ENCODE measurements at places on chromosomes 1 and 21.

DNA sequence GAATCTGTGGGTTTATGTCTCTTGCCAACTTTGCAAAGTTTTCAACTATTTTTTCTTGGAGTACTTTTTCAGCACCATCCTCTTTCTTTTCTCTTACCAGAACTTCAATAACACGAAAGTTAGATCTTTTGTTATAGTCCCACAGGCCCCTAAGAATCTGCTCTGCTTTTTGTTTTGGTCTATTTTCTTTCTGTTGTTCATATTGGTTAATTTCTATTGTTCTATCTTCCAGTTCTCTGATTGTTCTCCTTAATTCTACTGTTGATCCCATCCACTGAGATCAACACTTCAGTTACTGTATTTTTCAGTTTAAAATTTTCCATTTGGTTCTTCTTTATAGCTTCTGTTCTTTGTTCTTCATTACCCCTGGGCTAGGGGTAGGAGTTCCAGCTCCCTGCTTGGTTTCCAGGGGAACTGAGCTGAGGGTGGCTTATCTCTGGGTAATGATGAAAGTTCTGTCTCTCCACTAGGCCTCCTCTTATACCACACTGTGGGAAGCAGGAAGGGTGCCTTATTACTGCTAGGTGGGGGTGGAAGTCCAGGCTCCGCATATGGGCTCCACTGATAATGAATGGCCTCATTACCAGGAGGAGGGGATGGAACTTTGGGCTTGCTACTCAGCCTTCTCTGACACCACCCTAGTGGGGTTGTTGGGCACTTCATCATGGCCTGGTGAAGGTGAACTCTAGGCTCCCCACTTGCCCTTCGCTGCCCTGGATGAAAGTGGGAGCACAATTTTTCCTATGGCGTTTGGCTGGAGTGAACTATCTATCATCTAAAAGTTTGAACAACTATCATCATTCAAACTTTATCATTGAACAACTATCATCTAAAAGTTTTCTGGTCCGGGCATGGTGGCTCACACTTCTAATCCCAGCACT, 39.3 kb downstream of the NAV1 start:
- DNase-seq, result no peak

GRCh38 chr1:165397944-165398343, 41.4 kb upstream of the LMX1A start:
- DNase-seq, result no peak

GRCh38 chr1:97996880-97997279, 76.0 kb upstream of the DPYD start:
- no peak for DNase-seq

DNA sequence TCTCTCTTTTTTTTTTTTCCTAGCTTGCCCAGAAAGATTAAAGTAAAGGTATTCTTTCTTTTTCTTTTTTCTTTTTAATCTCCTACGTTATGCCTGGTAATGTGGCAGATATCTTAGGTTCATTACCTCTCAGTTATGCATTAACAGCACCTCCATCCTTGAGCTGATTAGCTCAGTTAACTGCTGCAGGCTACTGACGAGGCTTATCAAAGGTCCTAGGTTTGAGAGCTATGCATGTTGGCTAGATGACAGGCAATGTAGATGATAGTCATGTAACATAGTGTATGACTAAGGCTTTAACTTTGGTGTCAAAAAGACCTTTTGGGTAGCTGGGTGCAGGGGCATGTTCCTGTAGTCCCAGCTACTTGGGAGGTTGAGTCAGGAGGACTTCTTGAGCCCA, 53.7 kb upstream of the CACYBP start:
- DNase-seq, result no peak

- DNase-seq, result no peak
Observed at GRCh38 chr1:119204197-119204960, 63.9 kb upstream of the WARS2 start.

DNA sequence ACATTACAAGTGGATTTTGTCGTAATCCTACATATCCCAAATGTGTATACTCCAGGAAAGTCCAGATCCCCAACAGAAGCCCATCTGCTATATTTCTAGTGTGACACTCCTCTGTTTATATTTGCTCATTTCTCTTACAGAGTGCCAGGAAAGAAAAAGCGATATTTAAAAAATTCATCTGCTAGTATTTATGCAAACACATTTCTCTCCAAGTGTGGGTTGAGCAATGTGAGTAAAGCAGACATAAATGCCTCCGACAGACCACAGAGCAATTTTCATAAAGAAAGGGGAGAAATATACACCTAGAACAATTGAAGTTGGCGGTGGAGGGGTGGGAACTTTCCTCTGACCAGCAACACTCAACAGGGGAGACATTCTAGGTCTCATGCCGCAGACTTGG, 22.2 kb upstream of the RAP1A start:
- no peak for DNase-seq

DNA sequence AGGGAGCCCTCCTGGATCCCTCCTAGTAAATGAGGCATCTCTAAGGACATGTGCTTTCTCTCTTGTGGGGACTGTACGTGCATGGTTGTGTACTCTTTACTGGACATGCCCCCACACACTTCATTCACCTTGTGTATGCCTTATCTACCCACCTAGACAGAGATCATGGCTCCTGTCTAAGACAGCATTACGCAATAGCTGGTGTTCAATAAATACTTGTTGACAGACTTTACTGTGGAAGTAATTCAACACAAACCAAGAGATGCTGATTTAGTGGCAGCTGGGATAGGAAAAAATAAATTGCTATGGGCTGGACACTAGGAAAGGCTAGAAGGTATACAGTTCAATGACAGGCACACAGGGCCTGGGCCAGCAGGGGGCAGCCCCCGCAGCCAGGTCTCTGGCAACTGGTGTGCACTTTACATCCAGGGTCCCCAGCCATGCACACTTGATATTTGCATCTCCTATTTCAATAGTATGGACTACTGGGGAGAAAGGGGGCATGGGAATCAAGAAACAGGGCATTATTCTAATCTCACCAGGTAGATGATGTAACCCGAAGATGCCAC, 24.2 kb downstream of the TRABD2B start:
- no peak for DNase-seq

- DNase-seq, result no peak
Observed at GRCh38 chr21:25925064-25925800, 190.5 kb downstream of the GABPA start.

- DNase-seq, result no peak
Observed at GRCh38 chr1:29967261-29967660, 730.9 kb downstream of the PTPRU start.

DNA sequence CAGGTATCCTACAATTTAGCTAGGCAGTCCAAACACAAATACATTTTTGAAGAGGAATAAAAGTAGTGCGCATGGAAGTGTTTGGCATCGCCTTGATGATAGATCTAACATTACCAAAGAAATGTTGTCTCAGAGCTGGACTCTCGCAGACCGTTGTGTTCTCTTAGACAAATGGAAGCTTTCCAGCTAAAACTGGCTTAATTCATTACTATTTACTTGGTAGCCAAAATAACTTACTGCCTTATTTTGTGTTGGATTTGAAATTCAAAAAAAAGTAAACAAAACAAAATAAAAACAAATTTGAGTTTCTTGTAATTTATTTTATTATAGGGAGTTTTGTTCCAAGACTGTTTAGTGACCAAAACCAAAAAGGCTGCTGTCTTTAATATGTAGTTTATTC, 51.6 kb downstream of the PDE4B start:
- no peak for DNase-seq

GRCh38 chr1:90834886-90835660, 118.0 kb upstream of the BARHL2 start:
- peak; percentile 51 for DNase-seq

Measured in NCI-H1694 (cell line).